ENCODE measurements at places on chromosomes 2 and 18.

DNA sequence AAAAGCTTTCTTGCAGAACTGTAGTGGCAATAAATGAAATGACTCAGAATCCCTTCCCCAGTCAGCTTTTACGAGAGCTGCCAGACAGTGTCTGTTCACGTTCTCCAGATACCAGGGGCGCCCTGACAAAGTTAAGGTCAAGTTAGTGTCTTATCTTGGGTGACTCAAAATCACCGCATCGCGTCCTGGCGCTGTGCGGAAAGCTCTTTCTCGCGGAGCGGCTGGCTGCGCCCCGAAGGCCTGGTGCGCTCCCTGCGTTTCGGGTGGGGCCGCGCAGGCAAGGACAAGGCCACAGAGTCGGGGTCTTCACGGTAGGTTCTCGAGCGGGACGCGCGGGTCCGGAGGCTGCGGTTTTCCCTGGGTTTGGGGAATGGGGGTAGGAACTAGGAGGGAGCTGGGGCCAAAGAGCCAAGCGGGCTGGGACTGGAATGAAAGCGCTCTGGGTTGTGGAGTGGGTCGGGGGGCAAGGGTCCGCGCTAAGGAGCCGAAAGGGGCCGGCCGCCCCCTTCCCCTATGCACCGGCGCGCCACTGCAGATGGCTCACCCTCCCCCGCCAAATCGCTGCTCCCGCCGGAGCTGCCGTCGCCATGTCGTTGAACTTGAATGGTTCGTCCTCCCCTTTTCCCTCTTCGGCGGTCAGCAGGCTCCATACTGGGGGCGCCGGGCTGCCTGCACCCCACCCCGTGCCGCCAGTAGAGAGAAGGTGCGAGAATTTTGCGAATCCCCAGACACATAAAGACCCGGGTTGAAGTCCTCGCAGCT lies 2.6 kb upstream of the HOXD11 start:
- no peak for DNase-seq

- no peak for DNase-seq
Observed at GRCh38 chr18:28120828-28121515, 56.0 kb downstream of the CDH2 start.

DNA sequence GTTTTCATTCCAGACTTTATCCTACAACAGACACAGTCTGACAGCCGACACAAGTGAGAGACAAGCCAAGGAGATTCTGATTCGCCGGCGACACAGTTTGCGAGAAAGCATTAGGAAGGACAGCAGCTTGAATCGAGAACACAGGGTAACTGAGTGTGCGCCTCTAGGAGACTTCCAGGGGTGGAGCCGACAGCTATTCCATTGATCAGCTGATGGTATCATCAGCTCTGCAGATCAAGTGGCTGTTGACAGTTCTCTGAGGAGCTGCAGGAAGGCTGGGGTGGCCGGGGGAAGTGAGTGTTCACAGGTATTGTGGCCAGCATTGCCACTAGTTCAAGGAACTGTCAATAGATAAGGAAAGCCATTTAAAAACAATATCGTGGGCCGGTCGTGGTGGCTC lies 57.3 kb upstream of the TMEM182 start:
- no peak for DNase-seq

DNA sequence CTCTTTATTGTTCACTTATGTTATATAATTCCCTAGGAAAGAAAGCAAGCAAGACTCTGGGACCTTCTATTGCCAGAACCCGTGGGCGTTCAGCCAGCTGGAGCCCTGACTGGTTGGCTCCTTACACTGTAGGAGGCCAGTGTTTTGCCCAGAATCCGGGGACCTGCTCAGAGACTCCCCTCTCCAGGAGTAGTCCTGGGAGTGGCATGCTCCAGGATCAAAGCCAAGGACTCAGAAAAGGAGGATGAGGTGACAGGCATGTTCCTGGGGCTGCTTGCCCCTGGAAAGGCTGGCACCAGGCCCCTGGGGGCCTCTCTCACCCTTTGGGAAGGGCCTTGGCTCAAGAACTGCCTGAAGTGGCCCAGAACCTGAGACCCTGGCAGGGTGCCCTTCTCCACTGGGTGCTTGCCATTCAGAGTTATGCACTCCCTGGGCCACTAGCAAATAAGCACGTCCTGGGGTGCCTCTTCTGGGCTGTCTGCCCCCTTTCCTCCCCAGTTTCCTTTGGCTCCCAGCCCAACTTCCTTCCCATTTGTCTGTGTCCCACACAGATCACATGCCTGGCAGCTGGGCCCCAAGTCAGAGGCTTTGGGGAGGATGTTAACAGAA lies 19.6 kb upstream of the KIF3C start:
- DNase-seq, result no peak

- no peak for DNase-seq
Observed at GRCh38 chr2:24418166-24418841, 58.0 kb upstream of the ITSN2 start.

- DNase-seq, result no peak
Observed at GRCh38 chr18:35189510-35189909, 51.3 kb upstream of the ZNF397 start.

DNA sequence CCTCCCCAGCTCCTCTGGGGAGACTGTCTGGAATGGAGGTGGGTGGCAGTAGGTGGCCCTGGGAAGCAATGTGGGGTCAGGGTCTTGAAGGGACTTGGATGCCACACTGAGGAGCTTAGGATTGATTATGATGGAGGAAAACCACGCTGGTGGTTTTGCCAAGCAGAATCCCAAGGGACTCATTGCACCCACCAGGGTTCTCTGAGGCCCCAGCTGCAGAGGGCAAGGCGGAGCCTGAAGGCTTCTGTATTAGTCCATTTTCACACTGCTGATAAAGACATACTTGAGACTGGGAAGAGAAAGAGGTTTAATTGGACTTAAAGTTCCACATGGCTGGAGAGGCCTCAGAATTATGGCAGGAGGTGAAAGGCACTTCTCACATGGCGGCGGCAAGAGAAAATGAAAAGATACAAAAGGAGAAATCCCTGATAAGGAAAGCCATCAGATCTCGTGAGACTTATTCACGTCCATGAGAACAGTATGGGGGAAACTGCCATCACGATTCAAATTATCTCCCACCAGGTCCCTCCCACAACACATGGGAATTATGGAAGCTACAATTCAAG lies 87.2 kb upstream of the YWHAQ start:
- DNase-seq, result no peak

- DNase-seq, result no peak
Observed at GRCh38 chr2:39118786-39119499, 1.9 kb downstream of the SOS1 start.

DNA sequence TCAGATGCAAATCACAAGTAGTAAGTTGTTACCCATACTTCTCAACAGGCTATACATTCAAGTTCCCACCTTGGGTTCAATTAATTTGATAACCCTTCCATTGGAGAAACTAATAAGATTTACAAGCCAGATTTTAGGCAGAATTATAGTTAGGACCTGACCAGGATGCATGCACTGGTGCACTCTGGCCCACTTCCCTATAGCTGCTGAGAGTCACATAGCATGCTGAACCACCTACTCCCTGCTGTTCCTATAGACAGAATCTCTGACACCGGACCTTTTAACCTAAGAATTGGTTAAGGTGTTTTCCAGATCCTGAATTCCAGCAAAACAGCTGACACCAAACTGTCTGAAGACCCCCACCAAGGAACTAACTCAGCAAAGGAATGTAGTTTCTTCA lies 26.2 kb downstream of the FAM210A start:
- no peak for DNase-seq

DNA sequence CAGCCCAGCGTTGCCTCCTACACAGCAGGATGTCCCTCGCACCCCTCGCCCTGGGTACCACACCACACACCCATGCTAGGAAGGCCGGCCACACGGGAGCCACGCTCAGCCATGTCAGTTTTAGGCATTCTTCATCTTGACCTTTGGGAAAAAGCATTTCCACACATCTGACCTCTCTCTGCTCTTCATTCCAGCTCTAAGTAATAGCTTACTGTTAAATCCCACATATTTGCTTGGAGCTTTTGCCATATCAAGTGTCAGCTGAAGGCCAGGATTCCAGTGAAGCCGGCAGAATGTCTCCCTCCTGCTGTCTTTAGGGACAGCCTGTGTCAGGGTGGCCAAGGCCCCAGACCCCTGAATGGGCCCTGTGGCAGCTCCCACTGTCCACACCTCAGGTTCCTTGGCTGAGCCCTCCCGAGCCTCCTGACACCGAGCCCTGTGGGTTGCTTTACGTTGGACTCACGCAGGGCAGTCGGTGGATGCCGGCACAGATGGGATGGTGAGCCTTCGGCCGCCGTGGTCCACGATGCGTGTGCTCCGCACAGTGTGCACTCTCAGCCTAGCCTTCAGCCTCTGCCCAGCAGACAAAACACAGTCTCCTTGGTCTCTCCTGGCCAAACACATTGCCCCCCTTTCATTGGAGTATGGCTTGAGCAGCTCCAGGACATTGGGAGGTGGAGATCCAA lies 202.0 kb downstream of the SEPTIN10 start:
- DNase-seq, result no peak

- no peak for DNase-seq
Observed at GRCh38 chr2:79189465-79189864, 29.9 kb upstream of the REG3A start.

GRCh38 chr2:236196366-236196765 lies 28.2 kb upstream of the GBX2 start:
- DNase-seq, result no peak

DNA sequence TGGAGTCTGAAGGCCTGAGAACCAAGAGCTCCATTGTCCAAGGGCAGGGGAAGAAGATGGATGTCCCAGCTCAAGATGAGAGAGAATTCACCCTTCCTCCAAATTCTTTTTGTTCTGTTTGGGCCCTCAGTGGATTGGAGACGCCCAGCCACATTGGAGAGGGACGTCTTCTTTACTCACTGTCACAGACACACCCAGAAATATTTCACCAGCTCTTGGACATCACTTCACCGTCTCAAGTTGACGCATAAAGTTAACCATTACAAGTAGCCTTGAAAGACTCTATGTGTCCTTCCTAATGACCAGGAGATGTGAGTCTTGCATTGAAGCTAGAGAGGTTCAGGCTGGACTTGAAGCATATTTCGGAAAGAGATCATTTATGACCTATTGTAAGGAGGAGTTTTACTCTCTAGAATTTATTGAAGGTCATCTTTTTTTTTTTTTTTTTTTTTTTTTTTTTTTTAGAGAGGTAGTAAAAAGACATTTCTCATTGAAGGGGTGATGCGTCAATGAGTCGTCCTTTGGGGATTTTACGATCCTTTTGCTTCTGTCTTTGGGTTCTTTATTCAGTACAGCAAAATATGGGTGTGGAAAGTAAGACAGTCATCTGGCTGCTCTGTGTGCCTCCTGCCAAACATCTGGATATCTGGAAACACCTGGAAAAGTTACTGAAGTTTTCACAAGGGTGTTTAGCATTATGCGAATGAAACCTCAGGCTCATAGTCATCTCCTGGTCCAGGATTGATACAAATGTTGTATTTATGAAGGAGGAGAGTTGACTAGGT lies 118.1 kb downstream of the PRPF40A start:
- DNase-seq, result no peak

- no peak for DNase-seq
Observed at GRCh38 chr2:188114014-188114413, 177.7 kb upstream of the GULP1 start.

DNA sequence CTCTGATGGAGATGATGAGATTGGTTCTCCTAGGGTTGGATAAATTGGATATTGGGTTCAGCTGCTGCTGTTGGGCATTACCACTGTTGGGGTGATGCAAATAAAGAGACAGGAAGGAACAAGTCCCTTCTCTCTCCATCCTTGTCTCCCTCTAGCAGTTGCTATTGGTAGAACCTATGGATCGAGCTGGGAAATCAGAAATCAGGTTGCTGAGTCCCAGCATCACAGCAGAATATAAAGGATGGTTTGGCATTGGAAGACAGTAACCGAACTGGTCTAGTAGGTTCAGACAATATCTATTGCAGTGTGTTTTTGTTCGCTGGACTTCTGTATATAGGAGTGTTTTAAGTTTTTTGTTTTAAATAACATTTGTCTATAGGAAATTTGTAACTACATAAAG lies 8.1 kb downstream of the WDR43 start:
- DNase-seq, result no peak

DNA sequence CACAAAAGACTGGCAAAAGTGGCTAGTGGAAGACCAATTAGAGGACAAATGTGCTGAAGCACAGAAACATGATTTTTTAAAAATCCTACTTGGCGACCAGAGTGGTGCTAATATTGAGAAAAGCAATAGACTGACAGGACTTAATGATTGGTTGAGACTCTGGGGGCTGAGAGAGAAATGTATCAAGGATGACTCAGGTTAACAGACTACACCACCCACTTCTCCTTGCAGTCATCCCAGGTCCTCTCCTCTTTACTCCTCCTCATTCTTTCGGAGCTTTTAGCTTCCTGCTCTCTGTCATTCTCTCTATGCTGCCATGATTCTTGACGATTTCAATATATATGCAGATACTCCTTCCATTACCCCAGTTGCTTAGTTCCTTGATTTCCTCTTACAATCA lies 54.6 kb upstream of the CYTIP start:
- no peak for DNase-seq

GRCh38 chr2:2587354-2587753 lies 256.3 kb upstream of the MYT1L start:
- DNase-seq, result no peak

- DNase-seq, result no peak
Observed at GRCh38 chr2:240436683-240437550, 1.5 kb downstream of the GPC1 start.

DNA sequence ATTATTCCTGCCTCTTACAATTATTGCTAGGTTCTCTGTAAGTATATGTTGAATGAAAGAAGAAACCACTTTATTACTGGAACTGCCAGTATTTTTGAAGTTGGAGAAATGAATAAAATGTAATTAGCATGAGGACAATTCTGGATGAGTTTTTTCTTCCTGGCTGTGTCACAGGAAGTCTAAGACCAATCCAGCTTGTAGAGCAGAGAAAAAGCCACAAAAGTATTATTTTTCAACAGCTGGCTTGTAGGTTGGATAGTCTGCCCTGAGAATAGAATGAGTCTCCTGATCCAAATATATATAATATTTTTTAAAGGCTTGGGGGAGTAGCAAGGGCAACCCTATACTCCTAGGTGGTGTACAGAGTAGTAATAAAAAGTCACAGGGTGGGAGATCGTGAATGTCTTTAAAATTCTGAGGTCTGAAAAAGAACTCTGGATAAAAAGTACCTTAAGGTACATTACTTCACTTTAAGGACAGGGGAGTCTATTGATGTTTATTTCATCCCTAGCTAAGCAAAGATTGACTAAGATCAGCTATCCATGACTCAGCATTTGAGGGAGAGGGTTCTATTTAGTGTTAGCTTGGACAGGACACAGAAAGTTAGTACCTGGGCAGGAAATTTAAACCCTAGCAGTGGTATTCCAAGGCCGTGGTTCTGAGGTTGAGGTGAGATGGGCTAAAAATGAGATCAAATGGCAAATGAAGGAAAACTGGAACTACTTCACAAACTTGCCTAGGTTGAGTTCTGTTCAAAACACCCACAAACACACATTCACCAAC lies 31.7 kb downstream of the SLC40A1 start:
- no peak for DNase-seq

- no peak for DNase-seq
Observed at GRCh38 chr2:39395313-39395712, 41.8 kb downstream of the MAP4K3 start.

GRCh38 chr2:55358451-55358850 lies 61.2 kb downstream of the CCDC88A start:
- no peak for DNase-seq

- no peak for DNase-seq
Observed at GRCh38 chr2:17426743-17427142, 91.5 kb downstream of the RAD51AP2 start.

Measured in activated naive CD4-positive, alpha-beta T cell (primary cell).